Neural progenitor cell (in vitro differentiated cells): ENCODE measurements at places on chromosomes 7 and 10. TPM values are rescaled to one million over a fixed set of nuclear protein-coding genes. Genes with fewer than 3 reads are reported as not detected.

SLC13A1 gene
- not detected in 2 replicates for total RNA-seq

DNA sequence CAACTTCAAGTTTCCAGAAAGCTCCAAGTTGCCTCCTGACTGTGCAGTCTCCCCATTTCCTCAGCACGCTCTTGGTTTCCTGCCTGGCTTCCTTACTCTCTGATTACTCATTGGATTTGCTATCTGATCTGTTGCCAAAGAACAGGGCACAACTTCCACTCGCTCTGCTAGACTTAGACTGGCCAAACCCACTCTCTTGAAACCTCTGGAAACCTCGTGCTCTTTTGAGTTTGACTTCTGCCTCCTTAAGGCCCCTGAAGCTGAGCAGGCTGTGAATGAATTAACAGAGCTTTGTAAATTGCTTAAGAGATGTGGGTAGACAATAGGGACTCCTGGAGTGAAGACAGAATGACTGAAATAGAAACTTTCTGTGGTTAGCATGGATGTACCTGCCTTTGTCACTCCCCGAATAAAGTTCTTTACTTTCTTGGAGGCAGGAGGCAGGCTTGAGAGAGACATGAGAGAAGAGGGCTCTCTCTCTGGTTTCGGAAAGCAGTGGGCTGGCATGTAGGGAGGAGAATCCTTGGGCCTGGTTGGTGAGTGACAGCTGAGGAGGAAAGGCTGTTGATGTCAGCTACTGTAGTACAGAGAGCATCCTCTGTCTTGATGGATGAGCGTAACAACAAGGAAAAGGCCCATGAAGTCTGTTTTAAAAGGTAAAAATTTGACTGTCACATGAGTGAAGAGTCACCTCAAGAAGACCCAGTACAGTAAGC, 70.8 kb downstream of the CHN2 start:
- DNase-seq, result peak; percentile 51

DNA sequence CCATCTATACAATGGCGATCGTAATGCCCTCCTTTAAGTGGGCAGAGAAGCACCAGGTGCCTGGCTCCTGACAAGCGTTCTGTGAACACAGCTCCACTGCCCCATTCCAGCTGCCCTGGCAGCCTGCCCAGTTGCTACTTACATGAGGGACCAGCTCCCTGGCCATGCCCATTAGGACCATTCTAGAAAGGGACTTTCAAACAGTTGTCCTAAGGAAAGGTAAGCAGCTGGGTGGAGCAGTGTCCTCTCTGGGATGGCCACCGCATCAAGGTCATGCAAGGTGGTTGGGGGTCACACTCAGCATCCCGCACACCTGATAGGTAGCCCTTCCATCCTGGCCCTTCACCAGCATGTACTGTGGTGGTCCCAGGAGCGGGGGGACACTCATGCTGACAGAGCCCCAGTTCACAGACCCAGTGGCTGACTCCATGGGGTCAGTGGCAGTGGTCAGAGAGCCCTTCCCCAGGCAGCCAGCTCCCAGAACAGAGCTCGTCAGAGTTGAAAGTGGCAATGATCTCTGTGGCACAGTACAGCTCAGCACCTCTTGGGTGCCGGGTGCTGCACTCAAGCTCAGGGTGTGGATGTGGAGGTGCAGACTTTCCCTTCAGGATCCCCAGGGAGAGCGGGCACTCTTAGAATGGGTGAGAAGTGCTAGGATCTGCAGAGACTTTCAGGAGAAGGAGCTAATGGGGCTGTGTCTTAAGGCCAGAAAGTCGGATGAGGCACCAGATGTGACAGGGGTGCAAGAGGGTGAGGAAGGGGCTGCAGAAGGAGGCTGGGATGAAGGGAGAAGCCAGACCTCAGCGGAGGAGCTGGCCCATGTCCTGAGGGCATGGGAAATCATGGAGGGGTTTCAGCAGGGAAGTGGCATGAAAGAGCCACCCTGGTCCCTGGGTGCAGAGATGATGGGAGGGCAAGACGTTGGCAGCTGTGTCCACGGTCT, 10.9 kb downstream of the MMRN2 start:
- DNase-seq, result no peak

- no peak for DNase-seq
Observed at GRCh38 chr10:519055-519715, 170.3 kb downstream of the DIP2C start.

DNA sequence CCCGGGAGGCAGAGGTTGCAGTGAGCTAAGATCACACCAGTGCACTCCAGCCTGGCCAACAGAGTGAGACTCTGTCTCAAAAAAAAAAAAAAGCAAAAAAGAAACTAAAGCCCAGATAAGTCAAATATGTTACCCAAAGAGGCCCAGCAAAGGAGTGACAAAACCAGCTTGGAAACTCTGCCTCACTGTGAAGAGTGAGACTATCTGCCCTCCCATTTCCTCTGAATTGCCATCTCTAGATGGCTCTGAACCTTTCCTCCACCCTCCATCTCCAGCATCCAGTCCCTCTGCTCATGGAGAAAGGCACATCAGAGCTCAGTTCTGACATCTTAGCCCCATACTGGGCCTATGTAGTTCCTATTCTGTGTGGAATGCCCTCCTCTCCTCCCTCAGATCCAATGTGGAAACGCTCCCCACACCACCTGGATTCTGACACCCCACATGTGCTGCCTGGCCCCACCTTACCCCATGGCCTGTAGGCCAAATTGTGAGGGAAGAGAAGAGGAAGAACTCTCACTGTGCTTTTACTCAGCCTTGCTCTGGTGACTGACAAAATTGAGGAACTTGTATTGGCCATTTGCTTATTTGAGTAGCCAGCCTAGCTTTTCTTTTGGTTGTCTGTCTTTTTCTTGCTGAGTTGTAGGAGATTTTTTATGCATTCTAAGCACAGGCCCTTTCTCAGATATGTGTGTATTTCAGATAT, 18.0 kb upstream of the NUDCD3 start:
- DNase-seq, result no peak

- DNase-seq, result no peak
Observed at GRCh38 chr7:117325836-117326235, 3.0 kb upstream of the WNT2 start.

DNA sequence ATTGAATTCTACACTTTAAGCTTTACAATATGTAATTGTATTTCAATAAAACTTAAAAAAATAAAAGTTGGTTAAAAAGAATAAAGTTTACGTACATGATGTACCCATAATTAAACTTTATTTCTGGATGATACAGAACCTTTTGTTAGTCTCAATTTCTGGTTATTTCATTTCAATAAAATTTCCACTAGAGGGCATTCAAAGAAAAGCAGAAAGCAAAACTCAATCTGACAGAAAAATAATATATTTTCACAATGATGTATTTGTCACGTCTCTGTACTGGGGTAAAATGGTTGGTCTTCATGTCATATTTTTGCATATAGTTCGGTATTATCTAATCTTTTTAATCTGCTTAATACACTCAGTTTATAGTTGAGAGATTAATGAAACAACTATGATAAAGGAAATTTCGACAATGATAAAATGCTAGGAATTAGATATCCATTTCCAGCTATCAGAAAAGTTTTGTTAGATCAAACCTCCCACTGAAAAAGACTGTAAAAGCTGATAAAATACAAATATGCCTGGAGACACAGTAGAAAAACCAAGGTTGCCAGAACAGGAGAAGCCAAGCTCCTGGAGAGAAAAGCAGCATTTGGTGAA, 27.4 kb downstream of the ASZ1 start:
- DNase-seq, result no peak

DENND2A gene
- total RNA-seq, result 23.7 and 27.0 TPM in 2 replicates

DNA sequence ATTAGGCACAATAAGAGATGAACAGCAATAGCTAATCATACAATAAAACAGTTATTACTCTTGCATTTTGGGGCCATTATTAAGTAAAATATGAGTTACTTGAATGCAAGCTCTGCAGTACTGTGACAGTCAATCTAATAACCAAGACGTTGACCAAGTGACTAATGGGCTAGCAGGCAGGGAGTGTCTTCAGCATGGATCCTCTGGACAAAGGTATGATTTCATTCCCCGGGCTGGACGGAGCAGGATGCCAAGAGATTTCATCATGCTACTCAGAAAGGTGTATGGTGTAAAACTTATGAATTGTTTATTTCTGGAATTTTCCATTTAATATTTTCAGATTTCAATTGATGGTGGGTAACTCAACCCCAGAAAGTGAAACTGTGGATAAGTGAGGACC, 80.9 kb downstream of the SHH start:
- DNase-seq, result no peak
